ENCODE measurements at places on chromosomes 5 and 9.
A peak's percentile ranks its signal among the peaks of the same experiment; 100 is the strongest.

DNA sequence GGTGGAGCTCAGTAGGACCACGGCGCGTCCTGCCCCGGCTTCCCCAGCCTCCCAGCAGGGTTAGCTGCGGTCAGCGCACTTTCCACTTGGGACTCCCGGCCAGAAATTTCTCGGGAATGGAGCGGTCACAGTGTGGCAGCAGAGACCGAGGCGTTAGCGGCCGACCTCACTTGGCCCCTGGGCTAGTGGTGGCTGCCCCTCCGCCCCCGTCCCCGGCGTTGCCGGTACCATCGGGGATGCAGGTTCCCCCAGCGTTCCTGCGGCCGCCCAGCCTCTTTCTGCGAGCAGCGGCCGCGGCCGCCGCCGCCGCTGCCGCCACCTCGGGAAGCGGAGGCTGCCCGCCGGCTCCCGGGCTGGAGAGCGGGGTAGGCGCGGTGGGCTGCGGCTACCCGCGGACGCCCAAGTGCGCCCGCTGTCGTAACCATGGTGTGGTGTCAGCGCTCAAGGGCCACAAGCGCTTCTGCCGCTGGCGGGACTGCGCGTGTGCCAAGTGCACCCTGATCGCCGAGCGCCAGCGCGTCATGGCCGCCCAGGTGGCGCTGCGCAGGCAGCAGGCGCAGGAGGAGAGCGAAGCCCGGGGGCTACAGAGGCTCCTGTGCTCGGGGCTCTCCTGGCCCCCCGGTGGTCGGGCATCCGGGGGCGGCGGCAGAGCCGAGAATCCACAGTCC is 460 bp downstream of the DMRTA1 start:
- DNase-seq: no peak

DNA sequence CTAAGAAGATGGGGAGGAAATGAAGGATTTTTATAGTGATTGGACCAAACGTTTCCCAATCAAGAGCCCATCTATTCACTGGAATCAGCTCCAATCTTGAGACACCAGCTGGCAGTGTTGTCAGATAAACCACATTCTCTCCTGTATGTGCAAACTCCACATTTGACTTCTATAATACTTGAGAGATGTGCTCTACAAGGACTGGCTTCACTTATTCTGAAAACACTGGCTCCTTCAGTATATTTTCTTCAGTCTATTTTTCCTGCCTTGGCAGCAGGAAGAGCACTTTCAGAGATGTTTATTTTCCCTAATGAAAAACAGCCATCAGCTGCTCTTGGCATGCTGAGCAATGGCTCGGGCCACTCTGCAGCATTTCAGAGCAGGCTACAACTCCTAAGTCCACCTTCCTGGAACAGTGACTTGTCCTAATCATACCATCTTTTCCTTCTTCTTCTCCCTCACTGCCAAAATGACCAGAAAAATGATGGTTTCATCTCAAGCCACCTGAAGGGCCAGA is 96.9 kb upstream of the FSTL4 start:
- no peak for DNase-seq

- no peak for DNase-seq
Measured at GRCh38 chr9:89655990-89656657, 51.3 kb downstream of the GADD45G start.

GRCh38 chr5:34563931-34564709 is 92.0 kb upstream of the RAI14 start:
- DNase-seq: no peak

DNA sequence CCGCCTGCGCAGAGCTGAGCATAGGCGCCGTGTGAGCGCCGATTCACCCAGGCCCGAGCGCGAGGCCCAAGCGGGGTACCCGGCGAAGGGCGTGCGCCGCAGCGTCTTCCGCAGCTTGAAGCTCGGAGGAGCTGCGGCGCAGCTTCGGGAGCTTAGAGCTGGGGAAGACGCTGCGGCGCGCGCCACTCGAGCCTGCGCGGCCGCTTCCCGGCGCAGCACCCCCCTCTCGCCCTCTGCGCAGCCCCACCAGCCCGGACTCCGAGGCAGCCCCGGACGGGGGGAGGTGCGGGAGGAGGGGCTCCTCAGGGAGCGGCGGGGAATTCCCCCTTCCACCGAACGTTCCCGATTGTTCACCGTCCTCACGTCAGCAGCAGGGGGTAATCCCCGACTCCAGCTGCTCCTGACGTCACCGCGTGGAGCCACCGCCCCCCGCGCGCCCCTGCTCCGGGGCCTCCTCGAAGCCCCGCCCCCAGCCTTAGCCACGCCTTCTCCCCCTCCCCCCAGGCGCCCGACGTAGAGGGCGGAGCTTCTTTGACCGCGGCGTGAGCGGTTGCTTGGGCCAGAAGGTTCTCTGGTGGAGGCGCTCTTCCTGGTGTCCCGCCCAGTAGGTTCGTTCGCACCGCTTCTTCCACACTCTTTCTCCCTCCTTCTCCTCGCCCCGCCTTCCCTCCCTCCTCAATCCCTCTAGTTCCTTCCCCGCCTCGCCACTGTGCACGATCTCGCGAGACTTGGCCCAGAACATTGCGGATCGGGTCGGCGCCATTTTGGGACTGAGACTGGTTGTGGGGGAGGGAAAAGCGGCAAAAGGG is at the start of gene GPBP1:
GPBP1 (plus strand) TSS at position 741 of the 809 bp plus-strand sequence. CDS start 40,072 bp downstream, outside the sequence.
- DNase-seq: peak; percentile 99

- no peak for DNase-seq
Measured at GRCh38 chr5:108421713-108422112, 39.8 kb upstream of the FBXL17 start.

DNA sequence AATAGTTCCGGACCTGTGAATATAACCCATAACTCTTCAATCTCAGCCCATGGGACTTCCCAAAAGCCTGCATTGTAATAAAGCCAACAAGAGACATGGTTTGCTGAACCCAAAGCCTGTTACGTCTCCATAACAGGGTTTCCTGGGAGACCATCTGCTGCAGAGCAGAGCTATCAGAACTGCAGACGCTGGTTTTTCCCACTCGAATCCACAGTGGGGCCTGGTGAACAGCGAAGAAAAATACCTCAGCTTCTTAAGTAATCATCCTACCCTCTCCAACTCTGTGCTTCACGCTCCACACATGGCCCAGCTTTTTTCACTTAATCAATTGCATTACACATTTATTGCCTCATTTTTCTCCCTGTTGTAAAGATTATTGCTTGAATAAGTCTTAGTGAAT is 409.5 kb upstream of the GRIA1 start:
- DNase-seq: no peak

DNA sequence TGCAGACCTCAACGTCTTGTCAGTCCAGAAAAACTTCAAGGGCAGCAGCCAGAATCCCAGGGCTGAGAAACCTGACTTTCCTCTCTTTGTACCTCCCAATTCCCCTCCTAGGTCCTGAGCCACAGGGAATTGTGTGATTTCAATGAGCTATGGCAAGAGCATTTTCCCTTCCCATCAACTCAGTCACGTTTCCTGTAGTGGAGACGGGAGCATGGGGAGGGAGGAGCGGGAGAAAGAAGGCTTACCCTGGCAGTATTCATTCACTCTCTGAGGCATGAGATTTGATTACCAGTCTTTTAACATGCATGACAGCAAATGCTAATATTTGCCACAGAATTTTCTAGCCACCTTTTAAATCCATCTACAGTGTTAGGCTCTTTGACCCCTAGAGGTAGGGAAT is 109.4 kb upstream of the TBCA start:
- no peak for DNase-seq

GRCh38 chr5:133285583-133286021 is 233.8 kb downstream of the HSPA4 start:
- DNase-seq: no peak

DNA sequence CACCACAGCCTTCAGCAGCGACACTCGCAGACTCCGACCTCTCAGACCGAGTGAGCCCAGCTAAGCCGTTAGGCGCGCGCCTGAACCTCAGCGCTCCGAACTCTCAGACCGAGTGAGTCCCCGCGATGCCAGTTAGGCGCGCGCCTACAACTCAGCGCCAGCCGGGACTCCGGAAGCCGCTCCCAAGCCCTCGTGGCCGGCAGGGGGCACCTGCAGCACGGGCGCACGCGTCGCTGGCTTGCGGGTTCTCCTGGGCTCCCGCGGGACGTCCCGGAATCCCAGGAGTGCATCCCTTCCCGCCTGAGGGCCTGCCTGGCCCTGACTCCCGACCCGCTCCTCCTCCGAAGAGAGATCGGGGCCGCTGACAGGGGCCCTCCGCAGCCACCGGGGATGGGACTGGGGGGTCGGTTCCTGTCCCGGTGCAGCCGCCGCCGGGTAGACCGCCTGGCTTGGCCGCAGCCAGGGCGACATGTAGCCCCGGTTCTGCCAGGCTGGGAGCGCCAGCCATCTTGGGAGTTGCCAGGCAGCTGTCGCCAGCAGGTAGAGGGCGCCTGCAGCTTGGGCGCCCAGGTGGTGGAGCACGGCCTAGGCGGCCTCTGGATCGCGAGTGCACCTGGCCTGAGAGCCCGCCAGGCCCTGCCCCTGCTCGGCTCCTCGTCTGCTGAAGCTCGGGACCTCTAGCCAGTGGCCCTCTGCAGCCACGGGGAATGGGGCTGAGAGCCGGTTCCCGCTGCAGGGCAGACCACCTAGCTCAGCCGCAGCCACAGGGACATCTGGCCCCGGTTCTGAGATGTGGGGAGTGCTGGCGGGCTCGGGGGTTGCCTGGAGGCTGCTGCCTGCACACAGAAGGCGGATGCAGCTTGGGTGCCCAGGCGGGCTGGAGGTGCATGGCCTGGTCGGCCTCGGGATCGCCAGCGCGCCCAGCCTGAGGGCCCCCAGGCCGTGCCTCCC is at the start of gene ANKRD18A:
ANKRD18A (minus strand) TSS at position 114 of the 951 bp plus-strand sequence. CDS start 311 bp downstream, outside the sequence.
- DNase-seq: peak; percentile 50

- DNase-seq: no peak
Measured at GRCh38 chr5:67289763-67290521, 93.3 kb upstream of the CD180 start.

DNA sequence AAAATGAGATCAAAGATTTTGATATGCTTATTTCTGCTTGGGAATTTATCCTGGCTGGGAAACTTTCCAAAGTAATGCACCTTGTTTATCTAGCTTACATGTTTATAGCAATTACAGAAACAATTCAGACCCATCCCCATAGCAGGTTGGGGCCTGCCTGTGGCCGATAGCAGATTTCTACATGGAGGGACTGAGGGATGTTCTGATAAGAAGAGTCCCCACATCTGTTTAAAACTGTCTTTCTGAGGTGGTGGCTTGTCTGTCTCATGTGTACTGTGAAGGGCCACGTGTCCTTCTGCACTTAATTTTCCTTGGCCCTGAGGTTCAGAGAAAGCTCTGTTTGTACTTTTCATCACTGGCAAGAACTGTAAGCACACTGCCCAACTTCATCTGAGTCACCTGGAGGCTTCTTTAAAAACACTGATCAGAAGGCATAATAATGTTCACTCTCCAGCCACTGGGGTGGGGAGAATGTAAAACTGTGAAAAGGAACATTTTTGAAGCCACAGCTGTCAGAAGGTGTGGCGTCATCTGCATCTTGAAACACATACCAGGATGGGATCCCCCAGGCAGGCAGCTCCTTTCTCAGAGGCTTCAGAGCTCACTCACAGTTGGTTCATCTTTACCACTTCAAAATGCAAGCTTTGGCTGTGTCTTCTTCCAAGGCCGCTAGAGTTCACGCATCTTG is 80.3 kb downstream of the MAP1B start:
- no peak for DNase-seq

- peak; percentile 61 for DNase-seq
Measured at GRCh38 chr5:16617274-16617968, 624 bp upstream of the RETREG1 start.

DNA sequence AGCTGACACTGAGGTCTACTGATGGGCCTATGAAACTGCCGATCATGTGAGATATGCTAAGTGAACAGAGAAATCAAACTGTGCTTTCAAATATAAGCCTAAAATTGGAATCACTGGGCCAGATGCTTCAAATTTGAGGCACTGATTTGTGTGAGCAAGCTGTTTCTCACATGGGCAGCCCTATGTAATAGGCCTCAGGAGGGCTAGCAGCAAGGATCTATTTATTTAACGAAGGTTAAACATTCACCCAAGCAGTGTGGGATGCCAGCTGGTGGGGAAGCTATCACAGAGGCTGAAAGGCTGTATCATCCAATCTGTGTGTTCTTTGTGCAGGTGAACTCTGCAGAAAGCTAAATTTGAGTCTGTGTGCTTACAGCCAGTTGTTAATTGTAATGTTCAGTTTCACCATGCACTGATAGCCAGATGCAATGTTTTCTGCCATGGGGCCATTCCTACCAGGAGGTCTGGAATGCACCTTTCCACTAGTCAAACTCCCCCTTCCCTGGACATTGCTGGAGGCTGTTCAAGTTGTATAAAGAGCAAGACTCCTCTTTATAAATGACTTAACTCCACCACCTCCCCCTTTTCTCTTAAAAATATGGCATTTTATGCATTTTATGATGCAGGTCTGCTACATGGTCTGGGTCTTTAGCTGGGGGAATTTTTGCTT is 228.9 kb downstream of the SH3GL2 start:
- DNase-seq: no peak

- DNase-seq: no peak
Measured at GRCh38 chr9:128056086-128056485, 11.0 kb downstream of the NAIF1 start.

GRCh38 chr9:19481121-19481870 is 72.5 kb downstream of the ACER2 start:
- no peak for DNase-seq

GRCh38 chr9:114319147-114319546 is 3.8 kb upstream of the ORM1 start:
- DNase-seq: no peak

DNA sequence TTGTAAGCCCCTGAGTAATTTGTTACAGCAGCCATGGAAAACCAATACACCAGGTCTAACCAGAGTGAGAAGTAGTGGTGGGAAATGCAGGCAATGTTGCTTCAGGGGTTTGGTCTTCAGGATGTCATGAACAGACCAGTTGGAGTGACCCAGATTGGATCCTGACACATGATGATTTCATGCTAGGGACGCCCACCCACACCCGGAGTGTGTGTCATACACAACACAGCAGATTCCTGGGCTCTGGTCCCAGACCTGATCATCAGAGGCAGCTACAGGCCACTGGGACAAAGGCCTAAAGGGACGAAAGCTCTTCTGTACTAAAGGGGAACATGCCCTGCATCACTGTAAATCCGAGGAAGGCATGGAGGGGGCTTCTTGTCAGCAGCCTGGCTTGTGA is 194.2 kb downstream of the NSG2 start:
- no peak for DNase-seq

DNA sequence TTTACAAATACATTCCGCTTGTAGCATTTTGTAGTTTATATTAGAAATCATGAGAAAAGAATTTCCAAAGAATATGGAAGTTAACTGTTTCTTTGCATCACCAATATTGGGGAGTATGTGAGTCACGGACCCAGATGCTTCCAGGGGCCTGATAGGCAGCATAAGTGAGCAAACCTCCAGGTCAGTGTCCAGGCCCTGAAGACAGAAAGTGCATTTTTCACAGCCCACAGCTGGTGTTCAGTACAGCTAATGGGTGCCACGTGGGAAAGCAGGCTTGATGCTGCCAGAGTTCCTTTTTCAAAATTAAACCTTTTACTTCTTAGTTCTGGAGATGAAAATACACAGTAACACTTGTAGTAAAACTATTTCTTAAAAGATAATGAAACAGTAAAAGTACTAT is 454.4 kb upstream of the ACTBL2 start:
- no peak for DNase-seq

DNA sequence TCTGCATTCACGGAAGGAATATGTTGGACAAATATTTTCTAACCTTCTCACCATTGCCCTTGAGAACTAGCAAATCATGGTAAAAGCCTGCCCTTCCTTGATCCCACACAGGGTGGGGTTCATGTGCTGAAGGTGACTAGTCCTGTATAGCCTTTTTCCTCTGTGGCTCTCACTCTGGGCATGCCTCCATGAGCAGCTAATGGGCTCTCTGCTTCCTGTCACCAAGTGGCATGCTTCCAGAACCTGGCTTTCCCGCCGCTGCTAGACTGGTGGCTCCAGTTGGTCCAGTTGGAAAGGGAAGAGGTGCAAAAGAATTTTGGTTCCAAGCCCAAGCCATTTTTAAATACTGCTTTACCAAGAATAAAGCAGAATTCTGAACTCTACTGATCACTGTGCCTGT is 35.5 kb downstream of the FBXO10 start:
- DNase-seq: no peak
